ENCODE measurements at places on chromosomes 16 and 17. TPM values are rescaled to one million over a fixed set of nuclear protein-coding genes. Genes with fewer than 3 reads are reported as not detected.

Gene OTOP3
- not detected for total RNA-seq

Gene MFAP4
- total RNA-seq, result not detected

Gene EPN3
- total RNA-seq, result under 0.01 TPM

Gene CX3CL1
- 0.17 TPM for total RNA-seq

Gene GRAPL
- 71.3 TPM for total RNA-seq

Gene WFIKKN1
- total RNA-seq, result under 0.01 TPM

Gene TMEM208
- 27.7 TPM for total RNA-seq

Gene CRYBA1
- not detected for total RNA-seq

Gene CD300E
- total RNA-seq, result not detected

Gene TEKT1
- 0.11 TPM for total RNA-seq

Gene SMPD3
- total RNA-seq, result under 0.01 TPM

Gene BIRC5
- 14.4 TPM for total RNA-seq
